Activated CD4-positive, alpha-beta memory T cell treated with anti-CD3 and anti-CD28 coated beads, Interleukin-2, amount 10 ng/mL, durations not matched to agents 7 days and 5 days (primary cell): ENCODE measurements at places on chromosomes 16 and 17. TPM values are rescaled to one million over a fixed set of nuclear protein-coding genes. Genes with fewer than 3 reads are reported as not detected.

TIMM22 gene
- total RNA-seq = 8.2 TPM

COG8 gene
- 30.6 TPM for total RNA-seq

LCAT gene
- total RNA-seq = 14.8 TPM

DNA sequence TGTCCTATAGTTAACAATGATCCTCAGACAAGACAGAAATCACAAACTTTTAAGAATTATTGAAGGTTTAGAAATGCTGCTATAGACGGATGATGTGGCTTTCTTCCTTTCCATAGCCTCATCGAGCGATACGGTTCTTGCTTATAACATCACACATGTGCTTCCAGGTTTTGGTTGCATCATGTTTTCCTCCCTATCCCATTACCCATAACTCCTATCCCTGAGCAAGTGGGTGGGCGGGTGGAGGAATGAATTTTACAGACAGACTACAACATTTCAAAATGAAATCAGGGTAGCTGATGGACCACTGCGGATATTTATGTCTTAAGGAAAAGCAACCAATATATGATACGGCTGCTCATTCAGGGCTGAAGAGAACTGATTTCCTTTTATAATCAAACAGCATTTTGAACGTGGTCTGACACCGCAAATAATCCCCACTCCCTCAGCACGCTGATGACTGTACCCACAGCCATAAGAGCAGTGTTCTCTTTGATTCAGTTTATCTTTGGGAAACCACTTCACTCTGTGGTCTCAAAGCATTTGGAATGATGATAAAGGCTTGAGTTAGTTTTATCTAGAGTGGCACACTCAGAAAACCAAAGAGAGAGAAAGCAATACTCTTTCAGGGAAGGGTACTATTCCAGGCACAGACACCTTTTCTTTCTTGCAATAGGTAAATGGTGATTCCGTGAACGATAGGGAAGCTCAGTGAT lies 4.6 kb upstream of the AKTIP start:
- DNase-seq = no peak

GRCh38 chr16:16861546-16861945 lies 482.6 kb downstream of the NPIPA7 start:
- peak; percentile 57 for DNase-seq
